ENCODE measurements at places on chromosomes 12 and 14.
A peak's percentile ranks its signal among the peaks of the same experiment; 100 is the strongest.

DNA sequence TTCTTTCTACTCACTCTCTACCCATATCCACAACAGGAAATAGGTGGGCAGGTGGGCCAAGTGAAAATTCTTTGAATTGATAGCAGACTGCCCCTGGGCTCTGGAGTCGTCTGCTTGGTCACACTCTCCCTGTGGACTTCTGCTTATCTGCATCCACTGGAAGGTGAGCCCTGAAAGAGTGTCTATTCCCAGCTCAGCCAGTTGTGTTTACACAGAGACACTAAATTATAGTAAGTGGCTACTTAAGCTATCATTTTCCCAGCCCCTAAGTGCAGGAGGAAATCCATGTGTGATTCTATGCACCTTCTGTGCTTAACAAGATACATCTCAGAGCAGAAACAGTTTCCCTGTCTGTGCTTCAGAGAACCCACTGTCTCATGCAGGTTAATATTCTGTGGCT lies 338.4 kb downstream of the FUT8 start:
- DNase-seq, result peak; percentile 49

GRCh38 chr12:96334502-96334901 lies 65.7 kb downstream of the CDK17 start:
- no peak for DNase-seq

DNA sequence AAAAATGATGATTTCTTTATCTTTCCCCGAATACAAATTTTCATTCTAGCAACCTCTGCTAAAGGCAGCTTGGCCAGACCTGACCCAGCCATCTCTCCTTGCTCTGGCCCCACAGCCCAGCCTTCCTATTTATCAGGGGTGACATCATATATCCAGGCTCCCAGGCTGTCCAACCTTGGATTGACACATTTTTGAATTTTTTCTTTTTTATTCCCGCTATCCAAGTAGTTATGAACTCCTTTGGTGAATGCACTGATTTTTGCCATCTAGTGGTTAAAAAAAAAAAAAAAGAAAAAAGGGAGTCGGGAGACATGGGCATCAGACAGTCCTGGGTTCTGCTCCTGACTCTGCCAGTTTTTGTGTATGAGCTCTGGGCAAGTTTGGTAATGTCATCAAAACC lies 120.5 kb downstream of the PTPN11 start:
- DNase-seq, result no peak

DNA sequence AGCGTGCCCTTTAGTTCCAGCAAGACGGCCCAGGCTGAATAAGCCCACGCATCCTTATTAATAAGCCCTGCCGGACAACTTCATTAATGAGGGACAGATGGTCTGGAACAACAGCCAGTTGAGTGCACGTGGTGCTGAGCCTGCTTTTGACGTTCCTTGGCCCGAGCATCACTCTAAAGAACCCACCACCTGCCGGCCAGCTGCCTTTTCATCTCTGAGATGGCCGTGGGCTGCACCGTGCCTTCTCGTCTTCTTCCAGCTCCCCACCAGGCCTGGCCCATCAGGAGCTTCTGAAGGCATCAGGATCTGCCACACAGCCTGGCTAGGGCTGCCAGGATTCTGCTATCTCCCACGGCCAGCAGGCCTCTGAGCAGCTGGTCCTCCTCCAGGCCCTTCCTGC lies 80.0 kb downstream of the AACS start:
- no peak for DNase-seq

DNA sequence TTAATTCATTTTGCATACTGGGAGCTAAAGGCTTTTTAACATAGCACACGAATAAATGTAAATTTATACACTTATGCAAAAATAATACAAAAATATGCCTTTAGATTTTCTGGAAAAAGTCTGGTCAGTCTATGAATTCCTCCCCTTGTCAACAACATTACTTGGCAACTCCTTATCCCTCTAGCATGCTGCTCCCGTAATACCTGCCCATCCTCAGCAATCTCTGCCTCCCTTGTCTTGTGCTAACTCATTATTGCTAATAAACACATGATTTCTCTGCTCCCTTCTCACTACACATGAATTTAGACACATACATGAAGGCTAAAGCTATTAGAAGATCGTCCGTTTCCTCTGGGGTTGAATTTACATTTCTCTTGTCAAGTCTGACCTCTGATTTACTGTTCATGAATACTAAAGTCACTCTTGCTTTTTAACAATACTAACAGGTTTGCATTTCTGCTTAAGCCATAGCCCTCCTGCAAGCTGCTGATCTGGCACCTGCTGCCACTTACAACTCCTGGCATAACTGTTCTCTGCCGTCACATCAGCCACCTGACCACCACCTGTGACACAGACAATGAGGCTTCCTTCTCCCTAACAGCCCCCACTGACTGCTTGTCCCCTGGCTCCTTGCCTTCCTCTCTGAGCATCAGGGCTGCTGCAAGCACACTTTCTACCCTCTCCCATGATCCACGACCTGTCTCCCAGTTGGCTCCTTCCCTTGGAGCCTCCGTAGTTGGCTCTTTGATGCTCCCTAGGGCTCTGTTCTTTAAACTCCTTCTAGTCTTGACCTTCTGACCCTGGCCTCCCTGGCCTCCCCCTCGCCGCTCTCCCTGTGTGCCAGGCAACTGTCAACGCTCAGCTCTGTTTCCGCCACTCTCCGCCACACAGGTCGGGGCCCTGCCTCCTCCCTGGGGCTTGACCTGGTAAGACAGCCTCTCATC lies 177.6 kb downstream of the CALM1 start:
- DNase-seq, result peak; percentile 73

GRCh38 chr14:94391281-94391975 lies 3.0 kb upstream of the SERPINA1 start:
- no peak for DNase-seq

GRCh38 chr14:23079716-23080115 lies 15.2 kb downstream of the ACIN1 start:
- DNase-seq, result no peak

GRCh38 chr12:110778833-110779577 lies 36.3 kb upstream of the PPP1CC start:
- DNase-seq, result no peak

DNA sequence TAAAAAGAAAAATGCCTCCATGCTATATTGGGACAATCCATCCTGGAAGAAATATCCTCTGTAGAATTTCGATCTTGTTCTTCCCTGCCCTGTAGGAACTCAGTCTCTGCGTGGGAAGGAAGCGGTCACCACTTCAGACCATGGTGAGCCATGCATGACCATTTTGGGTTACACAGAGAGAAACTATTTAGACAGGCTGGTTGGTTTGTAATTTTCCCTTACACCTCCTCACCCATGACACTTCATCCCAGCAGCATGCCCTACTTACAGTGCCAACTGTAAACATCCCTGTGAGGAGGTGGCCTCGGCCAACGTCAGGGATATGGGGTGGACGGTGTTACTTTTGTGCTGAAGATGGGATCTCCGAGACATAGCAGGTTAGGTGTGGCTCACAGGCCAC lies 121.4 kb downstream of the SMOC1 start:
- DNase-seq, result no peak

GRCh38 chr14:76833011-76833410 lies 6.8 kb downstream of the LRRC74A start:
- DNase-seq, result no peak

DNA sequence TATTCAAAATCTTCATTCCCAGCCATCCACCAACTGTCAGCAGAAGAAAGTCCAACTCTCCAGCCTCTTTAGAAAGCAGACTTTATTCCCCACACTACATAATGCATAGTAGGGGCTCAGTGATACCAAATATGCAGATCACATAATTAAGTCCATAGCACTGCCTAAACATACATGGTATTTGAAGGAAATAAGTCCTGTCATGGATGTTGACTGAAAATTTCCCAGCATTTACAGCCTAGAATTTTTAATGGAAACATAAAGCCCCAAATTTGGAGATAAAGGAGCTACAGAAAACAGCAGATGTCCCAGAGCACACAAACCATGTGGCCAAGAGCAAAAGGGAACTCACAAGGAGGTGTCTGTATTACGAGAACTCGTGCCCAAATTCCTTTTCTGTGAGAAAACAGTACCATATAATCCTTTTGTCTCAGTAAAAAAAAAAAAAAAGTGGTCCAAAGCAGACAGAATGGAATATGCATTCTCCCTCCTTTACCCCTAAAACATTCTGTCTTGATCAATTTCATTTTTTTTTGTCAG lies 920.5 kb downstream of the NRXN3 start:
- no peak for DNase-seq

DNA sequence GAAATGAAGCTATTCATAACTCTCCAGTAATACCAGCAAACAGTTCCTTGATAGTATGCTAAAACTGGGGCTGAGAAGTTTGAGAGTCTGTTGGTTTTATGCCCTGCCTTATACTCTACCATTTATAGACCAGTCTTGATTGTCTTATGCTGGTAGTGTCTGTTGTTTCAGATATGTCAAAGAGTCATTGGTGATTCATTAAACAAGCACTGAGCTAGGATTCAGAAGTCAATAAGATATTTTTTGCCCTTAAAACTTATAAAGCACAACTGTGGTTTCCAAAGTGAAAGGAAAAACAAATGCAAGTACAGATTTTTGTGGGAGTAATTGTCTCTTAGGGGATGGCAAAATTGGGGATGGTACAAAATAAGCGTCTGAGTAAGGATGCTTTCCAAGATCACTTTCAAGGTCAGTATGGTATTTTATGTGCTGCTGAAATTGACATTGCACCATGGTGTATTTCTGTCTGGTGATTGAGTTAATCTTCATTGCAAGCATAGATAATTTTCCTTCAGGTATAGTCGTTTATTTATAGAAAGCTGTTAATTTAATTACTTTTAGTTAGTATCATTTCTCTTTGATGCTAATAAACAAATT lies 289.5 kb upstream of the E2F7 start:
- DNase-seq, result no peak

- DNase-seq, result no peak
These were observed 175.2 kb downstream of the RMST start for GRCh38 chr12:97637770-97638169.

- DNase-seq, result no peak
These were observed 12.5 kb upstream of the GALNT6 start for GRCh38 chr12:51403681-51404136.

- DNase-seq, result peak; percentile 63
These were observed 74.7 kb downstream of the NOC4L start for GRCh38 chr12:132218915-132219314.
